Activated T-cell treated with anti-CD3 and anti-CD28 coated beads for 1 hour (primary cell): ENCODE measurements at places on chromosomes 1 and 21.

- no peak for DNase-seq
Observed at GRCh38 chr1:235004276-235004675, 124.4 kb downstream of the TOMM20 start.

- no peak for DNase-seq
Observed at GRCh38 chr1:38194472-38194871, 147.9 kb upstream of the POU3F1 start.

- DNase-seq, result no peak
Observed at GRCh38 chr1:204196068-204196795, at the start of gene KISS1. TSS of gene KISS1 (minus strand) at chr1:204196491. CDS start at chr1:204192876, 3,615 bp downstream.

DNA sequence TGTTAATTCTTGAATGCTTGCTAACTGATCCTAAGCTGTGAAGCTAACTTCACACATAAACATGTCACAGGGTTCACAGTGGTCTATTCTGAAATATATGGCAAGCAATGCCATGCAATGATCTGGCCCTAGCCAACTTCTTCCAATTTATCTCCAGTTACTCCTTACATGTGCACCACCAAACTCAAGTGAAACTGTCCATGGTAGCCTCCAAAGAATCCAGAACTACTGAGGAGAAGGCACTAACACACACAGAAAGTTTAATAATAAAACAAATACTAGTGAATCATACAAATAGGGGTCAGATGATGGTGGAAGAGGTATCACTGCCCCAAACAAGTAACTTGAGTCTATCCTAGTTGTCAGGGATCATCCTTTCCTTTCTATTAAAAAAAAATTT lies 172.6 kb upstream of the RAB4A start:
- no peak for DNase-seq

DNA sequence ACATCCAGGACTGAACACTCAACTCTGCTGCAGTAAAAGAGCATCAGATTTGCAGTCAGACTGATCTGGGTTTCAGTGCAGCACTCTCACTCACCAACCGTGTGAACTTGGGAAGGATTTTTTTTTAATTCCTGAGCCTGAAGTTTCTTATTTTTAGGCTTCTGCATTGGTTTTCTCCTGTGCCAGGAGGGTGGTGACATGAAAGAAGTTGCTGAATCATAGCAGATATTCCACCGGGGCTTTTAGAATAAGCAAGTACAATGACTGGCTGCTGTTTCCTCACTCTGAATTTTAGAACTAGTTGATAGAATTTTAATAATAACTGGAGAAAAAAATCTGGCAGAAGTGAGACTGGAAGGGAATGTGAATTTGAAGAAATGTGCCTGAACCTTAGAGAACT lies 11.6 kb downstream of the ADAM30 start:
- DNase-seq, result no peak

DNA sequence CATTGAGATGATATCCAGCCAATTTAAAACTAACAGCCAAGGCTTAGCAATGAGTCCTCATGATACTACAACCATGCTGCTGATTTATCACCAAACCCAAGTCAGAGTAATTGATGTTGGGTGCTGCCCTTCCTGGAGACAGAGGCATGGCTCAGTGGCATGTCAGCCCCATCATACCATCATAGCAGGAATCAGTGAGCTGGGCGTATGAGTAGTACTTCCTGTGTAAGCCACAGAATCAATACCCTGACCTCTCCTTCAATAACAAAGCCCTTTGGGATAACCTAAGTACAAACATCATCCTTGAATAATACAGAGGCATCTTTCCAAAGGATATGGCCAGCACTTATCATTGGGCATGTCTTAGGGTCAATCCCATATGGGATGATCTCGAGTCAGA lies 3.0 kb upstream of the LCE1E start:
- no peak for DNase-seq

GRCh38 chr1:245512980-245513578 lies 358.3 kb downstream of the KIF26B start:
- no peak for DNase-seq

DNA sequence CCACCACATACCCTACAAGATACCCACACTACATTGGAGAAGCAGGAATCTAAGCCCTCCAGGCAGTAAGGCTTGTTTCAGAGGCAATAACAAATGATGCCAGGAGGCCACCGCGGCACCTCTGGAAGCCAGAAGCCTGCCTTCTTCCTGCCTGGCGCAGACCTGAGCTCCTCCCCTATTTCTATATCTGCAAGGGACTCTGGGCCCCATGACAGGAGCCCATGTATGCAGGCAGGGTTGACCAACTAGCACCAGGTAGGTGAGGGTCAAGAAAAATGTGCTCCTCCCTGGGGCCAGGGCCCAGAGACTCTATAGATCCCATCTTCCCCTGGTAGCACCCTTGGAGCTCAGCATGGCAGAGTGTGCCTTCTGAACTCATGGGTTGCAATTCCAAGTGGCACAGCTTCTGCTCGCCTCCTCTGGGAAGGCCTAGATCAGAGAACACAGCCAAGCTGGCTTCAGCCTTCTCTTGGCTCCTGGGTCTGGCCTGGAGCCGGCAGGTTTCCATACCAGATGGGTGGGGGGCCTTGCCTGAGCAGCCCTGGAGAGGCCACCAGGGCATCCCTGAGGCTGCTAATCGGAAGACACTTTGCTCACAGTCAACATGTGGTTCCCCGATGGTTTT lies 85.1 kb downstream of the STUM start:
- DNase-seq, result no peak

GRCh38 chr1:229208481-229208880 lies 62.4 kb upstream of the RAB4A start:
- DNase-seq, result no peak

DNA sequence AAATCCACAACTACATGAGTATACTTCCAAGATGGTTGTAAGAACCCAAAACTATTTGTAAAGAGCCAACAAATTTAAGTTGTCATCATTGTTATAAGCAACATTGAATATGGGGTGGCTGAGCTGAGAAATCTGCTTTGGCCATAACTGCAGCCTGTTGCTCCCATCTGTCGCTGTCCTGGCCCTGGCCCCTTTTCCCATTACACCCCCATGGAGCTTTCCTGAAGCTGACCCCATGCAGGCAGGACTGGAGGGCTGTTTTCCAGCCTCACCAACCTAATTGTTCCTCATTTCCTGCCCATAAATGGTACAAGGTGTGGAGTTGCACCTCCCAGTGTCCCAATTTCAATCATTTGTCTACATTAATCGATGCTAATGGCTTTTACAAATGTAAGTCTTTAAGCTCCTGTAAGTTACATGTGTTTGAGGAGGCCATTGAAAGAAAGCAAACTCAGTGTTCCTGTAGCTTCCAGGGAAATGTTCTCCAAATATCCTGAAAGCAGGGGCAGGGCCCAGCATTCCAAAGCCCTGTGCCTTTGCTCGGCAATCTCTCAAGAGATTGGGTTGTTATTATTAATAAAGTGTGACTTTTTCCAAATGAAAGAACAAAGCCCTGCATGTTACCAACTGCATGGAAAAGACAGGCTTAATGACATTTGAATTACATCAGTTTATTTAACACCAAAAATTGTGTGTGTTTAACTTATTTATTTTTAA lies 545.9 kb downstream of the PLPP3 start:
- DNase-seq, result no peak

GRCh38 chr1:44236490-44237272 lies 23.4 kb downstream of the DMAP1 start:
- DNase-seq, result no peak

GRCh38 chr1:207828485-207829158 lies 76.8 kb downstream of the CD46 start:
- peak; percentile 35 for DNase-seq

DNA sequence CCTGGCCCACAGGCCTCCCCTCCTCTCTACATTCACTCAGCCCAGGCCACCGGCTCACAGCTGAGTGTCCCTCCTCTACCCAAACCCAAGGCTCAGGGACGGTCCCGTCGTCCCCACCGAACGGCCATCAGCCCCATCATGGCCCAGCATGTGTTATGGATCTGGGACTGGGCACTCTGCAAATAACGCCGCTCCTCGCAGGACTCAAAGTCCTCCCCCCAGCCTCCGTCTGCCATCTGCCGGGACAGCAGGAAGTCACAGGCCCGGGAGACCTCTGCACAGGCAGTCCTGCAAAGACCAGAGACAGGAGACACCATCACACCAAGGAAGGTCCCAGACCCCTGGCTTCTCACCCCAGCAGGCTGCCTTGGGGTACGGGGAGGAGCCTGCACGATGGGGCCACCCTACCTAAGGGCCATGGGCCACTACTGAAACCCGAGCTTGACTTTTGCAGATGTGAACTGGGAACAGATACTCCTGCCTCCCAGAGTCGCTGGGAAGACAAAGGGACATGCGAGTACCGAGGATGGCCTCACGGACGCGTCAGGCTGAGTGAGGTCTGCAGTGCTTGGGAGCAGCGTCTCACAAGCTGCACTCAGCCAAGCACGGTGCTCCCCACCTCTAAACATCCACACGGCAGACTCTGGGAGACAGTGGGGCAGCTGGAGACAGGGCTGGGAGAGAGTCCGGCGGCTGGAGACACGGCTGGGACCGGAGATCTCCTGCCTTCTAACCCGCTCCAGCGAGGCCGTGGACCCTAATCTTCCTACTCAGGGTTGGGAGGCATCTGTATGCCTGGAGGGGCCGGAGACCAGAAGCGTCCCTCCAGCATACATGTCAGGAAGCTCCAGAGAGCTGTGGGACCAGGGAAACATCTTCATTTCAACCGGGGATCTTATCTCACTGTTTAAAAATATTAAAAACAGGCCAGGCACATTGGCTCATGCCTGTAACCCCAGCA lies 10.4 kb upstream of the SPATC1L start:
- DNase-seq, result no peak

GRCh38 chr1:209341146-209341545 lies 242.4 kb upstream of the CAMK1G start:
- DNase-seq, result no peak

GRCh38 chr1:47209091-47209490 lies 19.3 kb upstream of the PDZK1IP1 start:
- DNase-seq, result no peak

DNA sequence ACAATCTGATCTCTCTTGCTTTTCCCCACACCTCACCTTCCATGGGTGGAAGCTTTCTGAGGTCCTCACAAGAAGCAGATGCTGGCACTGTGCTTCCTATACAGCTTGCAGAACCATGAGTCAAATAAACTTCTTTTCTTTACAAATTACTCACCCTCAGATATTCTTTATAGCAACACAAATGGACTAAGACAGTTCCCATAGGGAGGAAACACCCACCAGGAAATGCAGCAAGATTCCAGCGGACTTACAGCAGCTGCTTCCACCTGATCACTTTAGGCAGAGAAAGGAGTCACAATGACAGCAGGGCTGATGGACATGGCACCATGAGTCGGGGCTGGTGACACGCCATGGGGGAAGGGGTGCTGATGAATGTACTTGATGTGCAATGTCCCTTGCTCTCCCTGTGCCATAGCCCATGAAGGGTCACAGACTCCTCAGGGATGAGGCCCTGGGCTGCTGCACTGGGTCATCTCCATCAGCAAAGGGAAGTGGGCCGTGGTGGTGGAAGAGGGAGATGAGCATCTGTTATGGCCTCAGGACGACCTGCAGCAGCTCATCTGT lies 53.9 kb downstream of the PRSS38 start:
- no peak for DNase-seq

- DNase-seq, result no peak
Observed at GRCh38 chr1:184463680-184464079, 76.9 kb downstream of the C1orf21 start.
